ENCODE measurements at places on chromosomes 4 and X.

- no peak for DNase-seq
Observed at GRCh38 chrX:2635342-2635741, 55.8 kb upstream of the CD99 start.

DNA sequence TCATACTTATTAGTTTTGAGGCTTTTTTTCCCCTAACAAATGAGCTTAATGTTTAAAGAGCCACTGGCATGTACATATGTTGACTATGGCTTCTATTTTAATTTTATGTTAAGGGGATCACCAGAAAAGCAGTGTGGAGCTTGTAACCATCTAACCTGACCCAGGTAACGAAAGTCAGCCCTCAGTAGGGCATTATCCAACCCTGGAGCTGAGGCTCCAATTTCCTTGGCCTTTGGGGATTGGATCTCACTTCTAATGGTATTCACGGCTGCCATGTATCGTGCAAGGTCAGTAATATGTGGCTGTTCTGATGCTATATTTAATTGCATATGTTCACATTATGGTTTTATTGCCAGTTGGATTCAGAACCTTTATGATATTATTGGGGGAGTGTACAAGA, 75.2 kb upstream of the CCSER1 start:
- no peak for DNase-seq

DNA sequence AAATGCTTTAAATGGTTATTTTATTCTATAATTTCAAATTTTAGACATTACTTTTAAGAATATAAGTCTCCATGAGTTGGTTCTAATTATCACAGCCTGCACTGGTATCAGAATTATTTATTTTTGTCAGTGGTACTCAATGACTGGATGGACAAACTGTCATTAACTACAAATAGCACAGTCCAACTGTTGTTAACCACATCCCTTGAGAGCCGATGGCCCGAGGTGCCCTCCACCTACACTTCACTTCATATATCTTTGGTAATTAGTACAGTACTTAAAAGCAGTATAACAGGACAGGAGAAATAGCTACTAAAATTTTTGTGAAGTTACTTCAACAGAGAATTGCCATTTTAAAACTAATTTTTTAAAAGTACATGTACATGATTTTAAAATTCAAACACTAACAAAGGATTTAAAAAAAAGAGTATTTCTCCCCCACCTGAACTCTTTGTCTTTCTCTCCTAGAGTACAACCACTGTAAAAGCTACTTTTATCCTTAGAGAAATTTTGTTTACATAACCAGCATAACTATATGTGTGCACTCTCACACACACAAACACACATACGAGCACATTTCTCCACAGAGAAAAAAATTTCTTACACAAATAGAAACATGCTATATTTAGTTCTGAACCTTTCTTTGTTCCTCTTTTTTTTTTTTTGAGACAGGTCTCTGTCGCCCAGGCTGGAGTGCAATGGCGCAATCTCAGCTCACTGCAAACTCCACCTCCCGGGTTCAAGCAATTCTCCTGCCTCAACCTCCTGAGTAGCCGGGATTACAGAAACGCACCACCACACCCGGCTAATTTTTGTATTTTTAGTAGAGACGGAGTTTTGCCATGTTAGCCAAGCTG, 6.5 kb downstream of the TIFA start:
- DNase-seq = no peak

DNA sequence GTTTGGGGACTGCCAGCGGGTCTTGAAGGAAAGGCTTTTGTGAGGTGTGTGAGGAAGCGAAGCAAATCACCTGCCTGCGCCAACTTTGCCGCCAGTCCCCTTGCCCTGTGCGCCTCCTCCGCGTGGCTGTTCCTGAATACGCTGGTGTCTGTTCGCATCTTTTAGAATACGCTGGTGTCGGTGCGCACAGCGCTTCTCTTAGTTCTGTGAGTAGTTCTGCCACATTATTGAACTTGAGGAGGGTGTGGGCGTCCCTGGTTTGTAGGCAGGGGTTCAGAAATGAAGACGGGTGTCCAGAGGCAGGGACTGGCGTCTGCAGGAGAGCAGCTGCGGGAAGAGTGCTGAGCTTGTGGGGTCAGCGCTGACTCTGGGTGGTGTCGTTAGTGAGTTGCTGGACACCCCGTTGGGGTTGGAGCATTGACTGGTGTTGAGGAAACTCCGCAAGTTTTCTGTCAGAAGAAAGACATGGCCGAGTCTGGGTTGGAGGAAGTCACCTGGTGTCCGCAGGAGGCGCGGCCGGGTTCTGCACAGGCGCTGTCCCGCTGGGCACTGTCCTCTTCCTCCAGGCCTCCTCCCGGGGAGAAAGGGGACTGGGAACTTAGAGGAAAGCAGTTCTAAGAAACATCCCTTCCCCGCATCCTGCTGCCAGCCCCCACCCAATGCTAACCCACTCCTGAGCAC, 930 bp downstream of the ZNF718 start:
- peak; percentile 30 for DNase-seq

DNA sequence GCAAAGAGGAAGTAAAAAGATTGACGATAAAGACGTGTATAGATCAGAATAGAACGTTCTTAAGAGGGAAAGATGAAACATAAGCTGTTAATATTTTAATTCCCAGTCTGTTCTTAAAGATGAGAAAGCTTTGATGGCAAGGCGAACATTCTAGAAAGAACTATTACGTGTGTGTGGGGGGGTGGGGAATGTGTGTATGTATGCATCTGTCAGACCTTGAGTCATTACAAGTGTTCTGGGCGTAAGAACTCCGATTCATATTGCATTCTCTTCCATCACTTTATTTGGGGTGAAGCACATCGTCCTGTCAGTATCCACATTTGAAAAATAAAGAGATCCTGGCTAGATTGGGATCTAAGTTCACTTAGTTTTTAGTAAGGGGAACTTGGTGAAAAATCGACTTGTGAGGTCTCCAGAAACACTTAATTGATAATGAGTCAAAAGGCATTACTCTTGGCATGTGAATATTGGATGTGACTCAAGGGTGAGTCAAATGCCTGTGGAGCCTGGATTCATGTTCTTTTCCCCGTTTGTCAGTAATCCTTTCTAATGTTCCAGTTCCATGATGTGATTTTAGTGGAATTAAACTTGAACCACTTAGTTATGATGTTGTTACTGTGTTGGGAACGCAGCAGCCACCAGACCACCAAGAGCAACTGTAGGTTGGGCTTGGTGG, 3.1 kb downstream of the SMS start:
- peak; percentile 44 for DNase-seq

DNA sequence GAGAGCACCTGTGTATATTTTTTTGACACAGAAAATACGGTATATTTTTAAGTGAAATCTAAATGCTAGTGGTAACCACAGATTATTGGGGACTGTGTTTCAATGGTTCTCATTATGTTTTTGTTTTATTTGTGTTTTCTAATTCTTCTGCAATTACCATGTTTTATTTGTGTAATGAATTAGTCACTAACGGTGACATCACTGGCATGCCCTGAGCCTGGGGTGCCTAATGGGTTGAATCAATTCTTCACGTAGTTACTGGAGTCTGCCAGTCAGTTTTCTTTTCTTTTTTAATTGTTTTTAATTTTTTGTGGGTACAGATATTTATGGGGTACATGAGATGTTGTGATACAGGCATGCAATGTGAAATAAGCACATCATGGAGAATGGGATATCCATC, 168.8 kb downstream of the RELL1 start:
- no peak for DNase-seq

DNA sequence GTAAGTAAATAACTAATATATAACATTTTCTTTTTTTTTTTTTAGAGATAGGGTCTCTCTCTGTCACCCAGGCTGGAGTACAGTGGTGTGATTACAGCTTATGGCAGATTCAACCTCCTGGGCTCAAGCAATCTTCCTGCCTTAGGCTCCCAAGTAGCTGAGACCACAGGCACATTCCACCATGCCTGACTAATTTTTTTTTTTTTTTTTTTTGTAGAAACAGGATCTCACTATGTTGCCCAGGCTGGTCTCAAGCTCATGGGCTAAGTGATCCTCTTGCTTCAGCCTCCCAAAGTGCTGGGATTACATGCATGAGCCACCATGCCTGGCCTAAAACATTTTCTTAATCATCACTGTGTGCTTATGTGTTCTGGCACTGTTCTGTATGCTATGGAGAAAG, 32.8 kb downstream of the MGARP start:
- no peak for DNase-seq

DNA sequence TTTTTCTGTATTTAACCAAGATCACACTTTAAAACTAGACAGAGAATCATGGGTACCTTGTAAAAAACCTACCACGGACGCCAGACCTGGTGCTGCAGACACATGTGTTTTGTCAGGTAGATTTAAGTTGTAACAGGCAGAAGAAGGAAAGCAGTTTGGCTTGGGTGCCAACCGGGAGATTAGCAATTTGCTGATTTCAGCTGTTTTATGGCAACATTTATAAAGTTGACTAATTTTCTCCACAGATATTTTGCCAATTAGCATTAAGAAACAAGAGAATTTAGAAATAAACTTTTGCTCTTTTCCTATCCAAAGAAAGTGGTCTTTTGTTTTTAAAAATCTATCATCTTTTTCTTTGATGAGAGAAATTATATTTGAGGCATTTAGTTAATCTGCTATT, 76.3 kb upstream of the STOX2 start:
- DNase-seq = no peak

- DNase-seq = no peak
Observed at GRCh38 chrX:153901753-153902140, 2.7 kb upstream of the AVPR2 start.

DNA sequence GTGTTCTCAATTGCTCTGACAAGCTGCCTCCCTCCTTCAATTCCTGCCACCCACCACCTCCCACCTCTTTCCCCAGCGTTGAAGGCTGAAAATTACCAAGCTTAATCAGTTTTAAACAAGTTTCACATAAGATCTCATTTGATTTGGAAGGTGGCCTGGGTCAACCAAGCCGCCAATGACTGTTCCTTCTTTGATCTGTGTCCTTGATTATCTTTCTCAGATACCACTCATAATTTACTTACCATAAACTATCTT, 211.4 kb downstream of the SLIT2 start:
- no peak for DNase-seq

DNA sequence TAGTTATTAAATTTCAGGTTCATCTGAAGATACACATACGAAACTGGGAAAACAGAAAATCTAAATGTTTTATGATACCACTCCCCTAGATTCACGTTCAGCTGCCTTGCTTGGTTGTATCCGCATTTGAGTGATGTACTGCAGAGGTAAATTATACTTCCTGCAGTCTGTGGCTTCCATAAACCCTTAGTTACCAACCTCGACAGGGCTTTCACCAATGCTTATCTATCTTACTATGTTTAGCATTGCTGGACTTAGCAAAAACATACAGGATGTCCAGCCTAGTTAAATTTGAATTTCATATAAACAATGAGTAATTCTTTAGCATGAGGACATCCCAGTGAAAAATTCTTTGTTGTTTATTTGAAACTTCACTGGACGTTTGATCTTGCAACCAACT, 108.8 kb downstream of the TMA16 start:
- no peak for DNase-seq

GRCh38 chrX:146055733-146056132, 238.1 kb downstream of the SLITRK2 start:
- DNase-seq = no peak

- DNase-seq = no peak
Observed at GRCh38 chr4:130419211-130419975, 1323.4 kb downstream of the C4orf33 start.

- DNase-seq = no peak
Observed at GRCh38 chr4:62717154-62717553, 1517.0 kb downstream of the ADGRL3 start.

- DNase-seq = peak; percentile 81
Observed at GRCh38 chrX:154546354-154547244, at the start of gene G6PD. Gene G6PD (minus strand): TSS chrX:154546846. CDS start chrX:154546155, 691 bp downstream.

GRCh38 chrX:19642241-19643109, 127.2 kb upstream of the MAP3K15 start:
- DNase-seq = peak; percentile 18

- DNase-seq = no peak
Observed at GRCh38 chr4:147815741-147816140, 83.9 kb downstream of the ARHGAP10 start.

GRCh38 chr4:116064331-116064730, 950.9 kb upstream of the NDST4 start:
- no peak for DNase-seq

- no peak for DNase-seq
Observed at GRCh38 chrX:152842772-152843338, 12.0 kb downstream of the NSDHL start.

DNA sequence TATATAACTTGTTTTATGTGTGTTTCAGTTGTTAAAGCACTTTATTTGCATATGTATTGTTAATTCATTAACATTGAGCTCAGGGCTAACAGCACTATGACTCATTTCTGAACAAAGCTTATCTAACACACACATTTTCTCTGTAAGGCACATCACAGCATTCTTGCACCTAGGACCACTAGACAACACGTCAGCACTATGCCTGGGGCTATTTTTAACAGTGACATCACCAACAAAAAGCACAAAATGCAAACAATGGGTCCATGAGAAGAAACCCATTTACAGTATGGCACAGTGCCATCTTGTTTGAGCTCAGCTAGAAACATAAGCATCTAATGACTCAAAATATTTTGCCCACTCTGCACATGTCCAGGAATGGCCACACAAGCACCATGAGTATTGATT, 124.4 kb downstream of the RELL1 start:
- DNase-seq = no peak

DNA sequence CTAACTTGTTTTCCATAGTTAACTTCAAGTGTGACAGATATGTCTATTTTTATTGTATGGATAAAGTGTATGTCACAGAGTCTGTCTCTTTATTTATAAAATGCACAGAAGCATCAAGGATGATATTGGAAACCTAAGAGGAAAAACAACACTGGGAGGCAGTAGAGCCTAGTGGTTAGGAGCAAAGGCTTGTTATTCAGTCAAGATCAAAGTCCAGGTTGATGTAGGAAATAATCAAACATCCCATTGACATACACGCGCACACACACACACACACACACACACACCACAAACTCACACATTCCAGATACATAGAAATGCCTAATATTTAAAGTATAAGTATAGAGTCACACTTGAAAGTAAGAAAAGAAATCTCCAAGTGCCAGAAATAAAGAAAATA, 206.8 kb downstream of the CHRDL1 start:
- no peak for DNase-seq

DNA sequence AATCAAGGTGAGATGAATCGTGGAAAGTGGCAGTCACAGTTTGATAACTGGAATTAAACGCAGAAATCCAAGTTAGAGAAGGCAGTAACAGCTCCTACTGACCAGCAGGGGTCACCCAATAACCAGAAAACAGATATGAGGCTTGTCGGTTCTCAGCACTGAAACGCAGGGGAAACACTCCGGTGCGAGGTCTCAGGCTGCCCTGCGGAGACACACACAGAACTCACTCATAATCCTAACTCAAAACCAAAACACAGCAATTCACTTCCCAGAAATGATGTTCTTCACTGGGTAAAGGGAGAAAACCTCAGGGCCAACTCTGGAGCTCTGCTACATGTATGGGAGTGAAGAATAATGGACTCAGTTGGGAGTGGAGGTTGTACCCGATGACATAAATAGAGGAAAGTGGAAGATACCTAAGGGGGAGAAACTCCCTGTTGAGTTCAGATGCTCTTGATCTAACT, 384.4 kb downstream of the RAPGEF2 start:
- peak; percentile 65 for DNase-seq
